Chondrocyte (in vitro differentiated cells): ENCODE measurements at places on chromosomes 12 and 14.

DNA sequence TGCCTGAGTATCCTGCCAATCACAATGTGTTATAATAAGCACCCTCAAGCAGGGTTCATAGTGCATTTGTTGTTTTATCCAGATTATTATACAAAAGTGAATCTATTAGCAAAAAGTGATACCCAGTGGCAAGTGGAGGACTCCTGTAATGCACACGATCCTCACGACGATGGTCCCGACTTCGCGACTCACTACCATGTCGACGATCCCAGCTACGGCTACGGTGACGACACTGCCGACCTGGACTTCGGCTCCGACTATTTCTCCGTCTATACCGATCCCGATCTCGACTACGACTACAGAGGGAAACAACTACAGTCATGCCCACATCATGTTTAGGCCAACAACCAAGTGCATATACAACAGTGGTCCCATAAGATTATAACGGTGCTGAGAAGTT lies 12.9 kb downstream of the RBM23 start:
- DNase-seq, result no peak

DNA sequence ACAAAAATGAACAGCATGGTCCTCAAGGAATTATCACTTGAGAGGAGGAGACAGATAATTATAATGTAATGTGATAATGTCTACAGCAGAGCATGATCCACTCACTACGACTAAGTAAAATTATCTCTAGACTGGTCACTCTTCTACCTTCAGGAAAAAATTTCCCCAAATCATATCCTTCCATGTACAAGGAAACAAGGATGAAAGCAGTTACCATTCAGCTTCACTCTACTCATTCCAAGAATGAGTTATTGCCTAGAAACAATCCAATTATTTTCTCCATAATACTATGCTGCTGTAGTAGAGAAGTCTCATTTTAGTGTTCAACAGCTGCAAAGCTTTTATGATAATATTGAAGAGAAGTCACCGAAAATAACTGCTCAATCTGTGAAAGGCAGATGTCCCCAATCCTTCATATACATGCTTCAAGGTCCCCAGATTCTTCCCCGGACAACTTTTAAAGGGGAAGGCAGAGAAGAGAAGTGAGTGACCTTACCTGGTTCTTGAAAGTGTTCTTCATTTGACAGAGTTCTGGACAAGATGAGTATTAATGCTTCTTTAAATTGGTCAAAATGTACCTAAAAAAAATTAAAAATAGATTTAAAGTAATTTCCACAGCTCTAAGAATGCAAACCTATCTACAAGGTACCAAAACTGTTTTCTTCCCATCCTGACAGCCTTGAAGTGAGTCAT lies 24.6 kb downstream of the NIN start:
- DNase-seq, result no peak

DNA sequence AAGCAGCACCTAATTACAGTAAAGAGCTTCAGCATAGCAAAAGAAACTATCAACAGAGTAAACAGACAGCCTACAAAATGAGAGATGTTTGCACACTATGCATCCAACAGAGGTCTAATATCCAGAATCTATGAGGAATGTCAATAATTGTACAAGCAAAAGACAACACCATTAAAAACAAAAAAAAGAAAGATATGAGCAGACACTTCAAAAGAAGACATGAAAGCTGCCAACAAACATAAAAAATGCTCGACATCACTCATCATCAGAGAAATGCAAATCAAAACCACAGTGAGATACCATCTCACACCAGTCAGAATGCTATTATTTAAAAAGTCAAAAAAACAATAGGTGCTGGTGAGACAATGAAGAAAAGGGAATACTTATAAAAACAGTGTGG lies 273.1 kb downstream of the TMTC2 start:
- DNase-seq, result no peak

DNA sequence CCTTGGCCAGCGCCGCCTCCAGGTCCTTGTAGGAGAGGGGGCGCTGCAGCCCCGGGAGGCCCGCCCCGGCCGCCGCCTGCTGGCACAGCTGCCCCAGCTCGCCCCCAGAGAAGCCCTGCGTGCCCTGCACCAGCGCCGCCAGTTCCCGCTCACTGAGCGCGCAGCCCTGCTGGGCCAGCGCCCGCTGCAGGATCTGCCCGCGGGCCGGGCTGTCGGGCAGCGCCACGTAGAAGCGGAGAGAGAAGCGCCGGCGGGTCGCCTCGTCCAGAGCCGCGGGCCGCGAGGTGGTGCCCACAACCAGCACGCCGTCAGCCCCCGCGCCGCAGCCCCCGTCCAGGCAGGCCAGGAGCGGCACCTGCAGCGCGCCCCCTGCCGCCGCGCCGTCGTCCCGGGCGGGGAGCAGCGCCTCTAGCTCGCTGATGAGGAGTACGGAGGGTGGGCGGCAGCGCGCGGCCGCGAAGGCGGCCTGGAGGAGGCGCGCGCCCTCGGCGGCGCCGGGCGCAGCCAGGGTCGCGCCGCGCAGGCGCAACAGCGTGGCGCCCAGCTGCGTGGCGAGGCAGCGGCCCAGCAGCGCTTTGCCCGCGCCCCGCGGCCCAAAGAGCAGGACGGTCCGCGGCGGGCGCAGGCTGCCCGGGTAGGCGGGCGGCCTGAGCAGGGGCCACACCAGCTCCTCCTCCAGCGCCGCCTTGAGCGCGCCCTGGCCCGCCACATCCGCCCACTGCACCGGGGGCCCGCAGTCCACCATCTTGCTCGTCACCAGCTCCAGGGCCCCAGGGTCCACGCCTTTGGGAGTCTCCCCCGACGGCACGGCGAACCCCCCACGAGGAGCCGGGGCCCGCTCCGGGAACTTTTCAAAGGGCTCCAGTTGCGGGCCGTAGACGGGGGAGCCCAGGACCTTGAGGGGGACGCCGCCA lies 27.7 kb downstream of the FIGNL2 start:
- no peak for DNase-seq
